Activated T-cell treated with anti-CD3 and anti-CD28 coated beads for 1 hour (primary cell): ENCODE measurements at places on chromosomes 2 and 18.

DNA sequence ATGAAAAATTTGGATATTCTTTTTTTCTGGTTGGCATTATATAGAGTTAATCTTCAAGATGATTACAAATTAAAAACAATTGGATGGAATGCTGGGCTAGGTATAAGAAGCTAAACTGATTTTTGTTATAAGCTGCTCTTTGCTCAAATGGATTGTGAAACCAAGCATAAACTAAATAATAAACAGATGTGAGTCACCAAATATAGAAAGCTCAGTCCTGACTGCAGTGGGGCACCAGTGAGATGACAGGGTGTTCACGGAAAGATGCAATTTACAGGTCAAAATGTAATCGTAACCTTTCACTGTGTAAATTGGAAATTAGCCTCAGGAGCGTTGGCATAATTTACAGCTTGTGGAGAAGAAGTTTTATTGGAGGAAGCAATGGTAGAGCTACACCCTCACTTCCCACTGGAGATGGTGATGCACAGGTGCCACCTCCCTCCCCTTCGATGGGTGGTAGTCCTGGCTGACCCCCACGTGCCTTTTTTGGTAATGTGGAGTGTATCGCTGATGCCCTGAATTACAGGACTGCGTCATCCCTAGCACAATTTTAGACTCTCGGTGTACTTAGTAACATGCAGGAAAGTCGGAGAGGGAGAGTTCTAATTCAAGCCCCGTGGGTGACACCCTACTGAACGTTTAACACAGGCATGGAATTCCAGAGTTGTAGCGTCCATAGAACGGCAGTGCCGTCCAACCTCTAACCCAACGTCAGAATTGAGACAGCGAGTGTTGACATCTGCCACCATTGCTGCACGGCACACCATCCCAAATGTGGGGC lies 73.9 kb upstream of the NFATC1 start:
- no peak for DNase-seq

DNA sequence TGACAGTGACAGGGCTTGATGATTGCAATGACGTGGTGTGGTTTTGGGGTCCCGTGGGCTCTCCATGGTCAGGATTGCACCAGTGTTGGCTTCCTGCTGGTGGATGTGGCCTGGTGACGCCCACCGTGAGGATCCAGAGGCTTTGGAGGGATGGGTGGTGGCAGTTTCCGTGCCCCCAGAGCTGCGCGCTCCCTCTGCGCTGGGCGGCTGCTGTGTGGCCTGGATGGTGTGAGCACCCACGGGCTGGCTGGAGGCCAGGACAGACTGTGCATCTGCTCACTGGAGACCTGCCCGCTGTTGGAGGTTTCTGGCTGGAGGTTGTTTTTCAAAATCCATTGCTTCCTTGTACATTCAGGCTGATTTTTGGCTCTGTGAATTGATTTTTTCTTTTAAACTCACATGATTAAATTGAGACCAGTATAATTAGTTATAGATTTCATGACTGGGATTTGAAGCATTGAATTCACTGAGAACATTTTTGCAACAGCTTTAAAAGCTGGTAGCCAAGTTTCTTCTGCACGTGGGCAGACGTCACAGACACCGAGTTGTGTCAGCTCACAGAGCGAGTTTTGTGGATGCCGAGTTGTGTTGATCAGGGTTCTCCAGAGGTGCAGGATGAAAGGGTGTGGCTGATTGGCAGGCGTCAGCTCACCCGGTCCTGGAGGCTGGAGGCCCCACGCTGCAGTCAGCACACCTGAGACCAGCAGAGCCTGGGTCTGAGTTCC lies 72.7 kb downstream of the KCNG2 start:
- no peak for DNase-seq

DNA sequence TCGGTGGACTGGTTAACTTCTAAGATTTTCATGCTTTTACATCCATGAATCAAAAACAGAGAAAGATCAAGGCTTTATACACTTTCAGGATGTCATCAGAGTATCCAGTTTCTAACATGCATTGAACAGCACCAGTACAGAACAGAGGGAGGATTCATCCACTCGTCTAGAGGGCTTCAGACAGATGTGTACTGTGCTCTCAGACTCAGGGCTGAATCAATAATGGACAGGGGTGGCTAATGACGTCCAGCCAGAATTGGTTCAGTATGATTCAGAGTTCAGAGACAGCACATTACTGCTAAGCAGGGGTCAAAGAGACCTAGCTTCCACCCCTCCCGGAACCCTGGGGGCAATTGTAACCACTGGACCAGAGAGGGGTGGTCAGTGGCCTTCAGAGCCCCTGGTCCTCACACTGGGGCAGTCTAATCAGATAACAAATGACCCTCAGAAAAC lies 37.3 kb downstream of the RNU4ATAC start:
- DNase-seq, result no peak

- no peak for DNase-seq
These were observed 455 bp downstream of the PREPL start for GRCh38 chr2:44360749-44361329.

GRCh38 chr18:13225261-13225660 lies 6.7 kb downstream of the LDLRAD4 start:
- DNase-seq, result no peak

DNA sequence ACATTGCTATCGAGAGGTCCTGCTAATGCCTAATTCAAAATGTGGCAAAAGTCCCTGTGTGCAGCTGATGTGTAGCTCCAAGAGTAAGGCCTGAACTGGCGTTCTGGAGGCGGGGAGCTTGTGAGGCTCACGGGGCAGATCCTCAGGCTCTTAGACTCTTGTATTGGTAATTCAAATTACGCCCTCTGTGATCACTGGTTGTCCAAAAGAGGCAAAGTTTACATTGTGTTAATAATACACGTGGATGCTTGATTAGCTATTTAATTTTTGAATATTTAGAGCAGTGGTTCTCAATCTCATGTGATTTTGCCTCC lies 12.4 kb upstream of the CRYGA start:
- DNase-seq, result no peak

DNA sequence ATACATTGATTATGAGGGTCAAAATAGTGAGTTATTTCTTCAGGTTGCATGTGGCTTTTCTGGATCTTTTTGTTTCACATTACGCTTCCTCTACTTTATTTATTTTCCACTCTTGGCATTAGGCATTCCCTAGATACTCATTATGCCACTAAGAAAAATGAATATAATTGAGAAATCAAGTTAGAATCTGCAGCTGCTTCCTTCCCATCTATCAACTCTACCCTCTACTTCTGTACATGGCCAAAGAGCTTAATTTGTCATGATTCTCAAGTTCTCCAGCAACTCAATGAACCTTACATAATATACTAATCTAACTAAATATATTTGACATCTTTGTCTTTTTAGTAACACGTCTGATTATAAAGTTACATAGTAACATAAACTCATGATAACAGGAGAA lies 598.1 kb upstream of the LRRTM4 start:
- DNase-seq, result no peak

GRCh38 chr2:61377046-61377445 lies 93.8 kb downstream of the USP34 start:
- no peak for DNase-seq

- DNase-seq, result no peak
These were observed 160.5 kb upstream of the APCDD1 start for GRCh38 chr18:10293966-10294365.

GRCh38 chr18:57819671-57820460 lies 16.8 kb upstream of the ATP8B1 start:
- no peak for DNase-seq

GRCh38 chr2:146227152-146228019 lies 1617.4 kb upstream of the ACVR2A start:
- DNase-seq, result no peak

- no peak for DNase-seq
These were observed 70.7 kb downstream of the EDAR start for GRCh38 chr2:108918156-108918874.

- DNase-seq, result no peak
These were observed 309.7 kb downstream of the RAD51AP2 start for GRCh38 chr2:17208511-17208910.

DNA sequence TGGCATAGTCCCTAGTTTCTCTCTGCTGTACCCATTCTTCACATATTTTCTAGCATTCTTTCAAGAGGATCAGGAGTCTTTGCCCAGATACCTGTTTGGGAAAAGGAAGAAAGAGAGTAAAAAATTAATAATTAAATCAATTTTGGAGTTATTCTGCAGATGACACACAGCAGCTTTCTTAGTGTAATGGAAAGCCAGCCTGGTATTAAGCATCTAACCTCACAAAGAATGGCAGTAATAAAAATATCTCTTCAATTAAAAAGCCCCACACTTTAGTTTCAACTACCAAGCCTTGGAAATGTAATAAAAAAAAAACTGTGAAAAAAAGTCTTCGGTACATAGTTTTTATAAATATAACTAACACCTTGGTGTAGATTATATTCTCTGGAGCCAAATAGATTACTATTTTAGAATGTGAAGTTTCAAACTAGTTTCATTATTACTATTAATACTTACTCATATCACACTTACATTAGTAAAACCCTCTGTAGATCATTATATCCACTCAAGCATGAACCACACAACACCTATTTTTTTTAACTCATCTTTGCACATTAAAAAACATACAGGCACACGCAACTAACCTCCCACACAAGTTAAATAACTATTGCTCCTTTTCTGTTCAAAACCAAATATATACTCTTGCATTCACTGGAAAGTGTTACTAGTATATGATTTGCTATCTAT lies 90.9 kb downstream of the GPD2 start:
- no peak for DNase-seq

- DNase-seq, result no peak
These were observed 28.4 kb downstream of the E2F6 start for GRCh38 chr2:11437602-11438001.

DNA sequence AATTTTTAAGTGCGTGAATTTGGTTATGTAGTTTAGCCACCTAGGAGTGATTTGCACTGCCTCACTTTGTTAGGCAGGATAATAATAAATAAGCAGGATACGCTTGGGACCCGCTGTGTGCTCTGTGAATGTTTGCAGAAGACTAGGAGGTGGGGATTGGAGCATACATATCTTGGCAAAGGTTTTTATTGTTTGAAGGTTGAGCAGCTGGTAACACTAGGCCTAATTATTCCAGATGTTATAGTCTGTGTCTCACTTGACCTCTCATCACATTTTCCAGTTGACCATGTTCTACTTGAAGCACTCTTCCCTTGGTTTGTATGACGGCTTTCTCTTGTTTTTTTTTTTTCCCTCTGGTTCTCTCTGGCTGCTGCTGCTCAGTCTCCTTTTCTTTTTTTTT lies 42.7 kb downstream of the FHOD3 start:
- DNase-seq, result no peak

GRCh38 chr2:230751062-230751461 lies 38.4 kb downstream of the CAB39 start:
- no peak for DNase-seq
